Smooth muscle cell of the brain vasculature (primary cell): ENCODE measurements at places on chromosomes 1 and 21.

DNA sequence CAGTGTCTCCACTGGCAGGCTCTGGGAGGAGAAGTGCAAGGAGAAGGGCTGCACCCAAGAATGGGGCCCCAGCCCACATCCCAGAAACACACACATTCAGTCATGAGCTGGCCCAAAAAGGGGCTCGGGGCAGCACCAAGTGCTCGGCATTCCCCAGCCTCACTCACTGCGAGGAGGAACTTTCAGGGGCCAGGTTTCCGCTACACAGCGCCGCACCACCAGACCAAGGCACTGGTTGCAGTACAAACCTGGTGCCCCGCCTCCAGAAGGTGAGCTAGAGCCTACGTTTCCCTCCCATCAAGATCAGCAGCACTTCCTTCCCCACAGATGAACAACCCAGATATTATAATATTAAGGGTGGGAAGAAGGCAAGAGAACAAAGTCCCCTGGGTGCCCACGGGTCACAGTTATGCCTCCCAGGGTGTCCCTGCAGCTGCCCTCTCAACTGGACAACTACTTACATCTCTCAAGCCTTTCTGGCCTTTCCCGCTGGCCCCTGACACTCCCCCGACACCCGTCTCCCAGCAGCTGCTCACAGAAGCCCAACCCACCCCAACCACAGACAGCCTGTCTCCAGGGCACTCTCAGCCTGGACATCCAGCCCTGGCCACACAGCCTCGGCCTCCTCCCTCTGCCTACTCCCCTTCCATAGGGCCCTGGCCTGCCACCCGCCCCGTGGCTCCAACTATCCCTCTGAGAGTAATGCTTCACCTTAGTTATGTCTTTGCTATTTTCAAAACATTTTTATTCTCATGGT, 3.8 kb downstream of the PBXIP1 start:
- no peak for DNase-seq

GRCh38 chr1:184696403-184696802, 58.3 kb downstream of the EDEM3 start:
- DNase-seq: no peak

DNA sequence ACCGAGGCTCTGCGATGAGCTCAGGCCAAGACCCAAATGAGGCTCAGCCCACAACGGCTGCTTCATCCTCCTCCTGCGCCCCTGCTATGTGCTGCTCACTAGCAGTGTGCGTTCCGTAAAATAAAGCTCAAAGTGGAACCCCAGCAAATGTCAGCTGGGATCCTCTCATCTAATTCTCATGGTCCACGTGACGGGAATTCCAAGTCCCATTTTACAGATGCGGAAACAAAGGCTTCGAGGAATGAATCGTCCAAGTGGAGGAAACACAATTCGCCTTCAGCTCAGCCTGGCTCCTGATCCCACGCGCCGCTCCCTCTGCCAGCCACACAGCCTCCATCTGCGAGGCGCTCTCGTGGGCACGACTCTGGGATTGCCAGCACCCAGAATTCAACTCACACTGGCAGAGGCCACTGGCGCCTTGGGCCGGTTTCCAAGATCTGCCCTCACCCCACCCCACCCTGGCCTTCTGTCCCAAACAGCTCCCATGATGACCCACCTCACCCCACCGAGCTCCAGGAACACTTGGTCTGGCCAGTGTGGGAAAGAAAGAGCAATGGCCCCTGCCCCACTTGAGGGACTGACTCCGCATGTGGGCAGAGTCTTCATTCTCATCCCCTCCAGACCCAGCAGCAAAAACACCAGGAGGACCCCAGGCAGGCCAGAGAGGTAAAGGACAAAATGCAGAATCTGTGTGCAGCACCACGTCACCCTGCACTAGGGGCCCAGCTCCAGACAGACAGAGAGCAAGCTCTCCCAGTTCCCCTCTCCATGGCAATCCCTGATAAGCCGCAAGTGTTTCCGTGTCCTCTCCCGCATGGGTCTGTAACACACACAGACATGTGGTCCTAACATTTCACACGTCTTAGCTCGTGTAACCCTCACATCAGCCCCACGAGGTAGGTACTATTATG, 10.5 kb downstream of the CASZ1 start:
- DNase-seq: no peak

GRCh38 chr21:16198546-16198945, 468.8 kb downstream of the USP25 start:
- no peak for DNase-seq

DNA sequence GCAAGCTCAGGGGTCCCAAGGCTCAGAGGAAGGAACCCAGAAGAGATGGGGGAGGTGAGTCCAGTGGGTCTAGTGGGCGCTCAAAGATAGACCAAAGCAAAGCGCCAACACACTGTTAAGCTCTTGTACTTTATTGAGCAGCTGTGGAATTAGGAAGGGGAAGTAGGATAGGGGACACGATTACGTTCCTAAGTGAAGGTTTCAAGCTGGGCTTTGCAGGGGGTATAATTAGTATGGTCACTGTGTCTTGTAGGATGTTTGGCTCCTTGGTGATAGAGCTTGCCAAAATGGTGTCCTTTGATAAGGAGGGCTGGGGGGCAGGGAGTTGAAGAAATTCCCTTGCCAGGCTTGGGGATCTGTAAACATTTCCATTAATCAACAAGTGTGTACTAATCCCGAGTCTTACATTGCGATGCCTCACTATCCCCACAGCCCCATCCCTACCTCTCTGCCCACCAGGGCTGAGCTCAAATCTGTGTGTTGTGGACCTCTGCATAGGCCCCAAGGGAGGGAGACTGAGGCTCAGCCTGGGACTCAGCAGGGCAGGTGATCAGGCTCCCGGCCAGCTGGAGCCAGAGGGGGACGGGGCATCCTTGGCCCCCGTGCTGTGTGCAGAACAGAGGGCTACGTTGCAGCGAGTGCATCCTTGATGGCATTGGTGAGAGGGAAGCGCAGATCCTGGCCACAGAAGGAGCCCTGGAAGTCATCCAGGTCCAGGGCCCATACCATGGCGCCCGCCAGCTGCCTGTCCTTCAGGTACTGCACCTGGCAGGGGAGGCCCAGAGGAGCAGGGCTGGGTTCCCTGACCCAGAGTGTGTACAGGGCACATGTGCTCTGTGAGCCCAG, 3.4 kb upstream of the MYBPH start:
- DNase-seq: no peak

DNA sequence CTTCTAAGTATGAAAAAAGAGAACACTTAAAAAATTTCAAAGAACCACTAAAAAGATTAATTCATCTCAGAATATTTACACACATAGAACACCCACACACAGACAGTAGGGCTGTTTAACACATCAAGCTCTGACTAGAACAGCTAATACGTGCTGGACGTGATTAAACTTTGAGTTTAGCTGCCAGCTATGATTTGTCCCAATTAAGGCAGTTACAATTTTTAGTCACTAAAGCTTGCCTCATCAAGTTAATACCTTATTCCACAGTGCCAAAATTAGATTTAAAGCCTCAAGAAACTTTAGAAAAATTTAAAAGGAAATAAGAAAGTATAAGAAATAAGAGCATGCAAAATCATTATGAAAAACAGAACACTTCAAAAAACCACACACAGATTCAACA, 18.9 kb downstream of the SLC16A1 start:
- no peak for DNase-seq

DNA sequence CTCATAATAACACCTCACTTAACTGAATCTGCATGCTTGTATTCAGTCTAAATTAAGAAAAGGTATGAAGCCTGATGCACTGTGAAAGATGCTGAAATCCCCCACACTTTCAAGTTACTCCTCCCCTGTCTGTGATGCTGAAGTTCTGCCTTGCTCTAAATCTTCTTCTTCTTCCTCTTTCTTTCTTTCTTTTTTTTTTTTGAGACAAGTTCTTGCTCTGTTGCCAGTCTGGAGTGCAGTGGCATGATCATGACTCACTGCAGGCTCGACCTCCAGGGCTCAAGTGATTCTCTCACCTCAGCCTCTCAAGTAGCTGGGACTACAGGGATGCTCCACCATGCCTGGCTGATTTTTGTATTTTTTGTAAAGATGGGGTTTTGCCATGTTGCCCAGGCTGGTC, 231.0 kb upstream of the B3GALT2 start:
- no peak for DNase-seq

- no peak for DNase-seq
Measured at GRCh38 chr1:234938924-234939323, 189.7 kb downstream of the TOMM20 start.

DNA sequence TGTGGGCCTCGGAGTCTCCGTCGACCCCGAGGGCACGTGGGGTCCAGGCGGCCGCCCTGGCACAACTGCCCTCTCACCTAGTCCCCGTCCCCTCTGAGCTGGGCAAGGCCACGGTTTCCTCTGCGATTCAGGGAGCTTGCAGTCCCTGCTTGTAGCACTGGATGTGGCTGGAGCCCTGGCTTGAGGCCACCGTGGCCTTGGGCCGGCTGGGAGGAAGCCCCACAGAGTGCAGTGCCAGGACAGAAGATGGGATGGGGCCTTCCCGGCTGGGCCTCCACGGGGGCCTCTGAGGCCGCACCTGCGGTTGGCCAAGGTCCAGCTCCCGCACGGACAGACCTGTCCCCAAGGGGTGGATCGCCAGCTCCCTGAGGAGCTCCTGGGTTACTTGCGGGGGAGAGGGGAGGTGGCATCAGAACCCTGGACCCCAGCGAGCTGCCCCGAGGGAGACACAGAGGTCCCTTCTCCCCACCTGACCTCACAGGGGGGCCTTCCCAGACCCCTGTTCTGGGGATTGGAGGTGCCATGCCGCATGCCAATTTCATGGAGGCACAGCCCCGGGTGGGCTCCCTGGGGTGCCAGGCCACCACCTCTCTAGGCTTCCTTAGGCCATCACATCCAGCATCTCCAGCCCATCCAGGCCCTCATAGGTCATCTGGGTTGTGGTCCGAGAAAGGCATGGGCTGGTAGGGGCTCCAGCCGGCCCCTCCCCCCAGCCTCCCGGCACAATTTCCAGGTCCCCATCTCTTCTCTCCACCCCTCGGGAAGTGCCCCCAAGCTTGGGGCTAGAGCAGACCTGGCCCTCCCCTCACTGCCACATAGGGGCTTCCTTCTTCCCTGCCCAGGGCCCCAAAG, 80.8 kb downstream of the MORN1 start:
- DNase-seq: no peak

GRCh38 chr1:100428160-100428559, 75.9 kb downstream of the CDC14A start:
- DNase-seq: no peak

GRCh38 chr1:226764533-226764932, 25.5 kb upstream of the ITPKB start:
- DNase-seq: no peak

- DNase-seq: no peak
Measured at GRCh38 chr1:14974361-14974760, 179.2 kb upstream of the TMEM51 start.

DNA sequence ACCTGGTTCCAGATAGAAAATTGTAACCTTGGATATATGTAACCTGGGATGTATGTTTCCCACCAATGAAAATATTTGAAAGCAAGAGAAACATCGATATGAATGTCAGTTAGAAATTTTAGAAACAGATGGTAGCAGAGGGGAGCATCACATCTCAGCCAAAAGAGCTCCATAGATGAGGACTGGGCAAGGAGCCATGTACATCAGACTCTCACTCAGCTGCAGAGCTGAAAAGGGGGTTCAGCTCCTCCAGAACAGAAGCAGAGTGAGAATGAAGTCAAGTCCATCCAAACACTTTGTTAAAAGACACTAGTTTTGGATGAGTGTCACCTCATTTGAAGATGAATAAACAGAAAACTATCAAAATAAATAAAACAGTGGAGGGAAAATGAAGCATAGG, 202.4 kb downstream of the HMCN1 start:
- no peak for DNase-seq

GRCh38 chr1:83499998-83500397, 498.9 kb downstream of the TTLL7 start:
- DNase-seq: no peak

- no peak for DNase-seq
Measured at GRCh38 chr1:100502052-100502792, 35.7 kb upstream of the GPR88 start.

DNA sequence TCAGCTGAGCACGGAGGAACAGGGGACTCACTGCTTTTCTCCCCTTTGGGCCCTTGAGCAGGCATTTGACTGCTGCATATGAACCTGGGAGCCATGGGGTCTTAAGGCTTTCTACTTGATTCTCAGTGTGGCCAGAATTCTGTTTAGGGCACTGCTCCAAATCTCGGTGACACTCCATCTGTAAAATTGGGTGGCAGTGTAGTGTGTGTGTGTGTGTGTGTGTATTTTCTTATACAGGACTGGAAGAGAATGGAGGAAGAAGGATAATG, 162.2 kb downstream of the PBX1 start:
- DNase-seq: no peak

DNA sequence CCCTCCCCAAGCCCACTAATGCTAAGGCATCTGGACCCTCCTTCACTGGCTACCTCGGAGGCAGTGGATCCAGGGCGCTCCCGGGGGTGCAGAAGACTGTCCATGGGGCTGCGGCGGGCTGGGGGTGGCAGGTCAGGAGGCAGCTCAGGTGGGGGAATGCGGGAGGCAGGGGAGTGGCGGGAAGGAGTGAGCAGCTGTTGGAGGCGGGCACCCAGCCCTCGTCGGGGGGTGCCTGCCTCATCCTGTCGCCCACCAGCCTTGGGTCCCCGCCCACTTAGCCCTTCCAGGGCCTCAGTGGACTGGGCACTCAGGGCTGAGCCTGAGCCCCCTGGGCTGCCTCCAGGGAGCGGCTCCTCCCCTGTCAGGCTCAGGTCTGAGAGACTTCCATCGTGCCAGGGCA, 10.7 kb upstream of the GATAD2B start:
- DNase-seq: no peak

GRCh38 chr1:246769306-246769705, 45.1 kb downstream of the SCCPDH start:
- no peak for DNase-seq

- DNase-seq: no peak
Measured at GRCh38 chr1:109890115-109890953, 20.3 kb upstream of the CSF1 start.

GRCh38 chr1:111795401-111795800, 39.7 kb downstream of the DDX20 start:
- no peak for DNase-seq

- DNase-seq: no peak
Measured at GRCh38 chr1:34978921-34979320, 6.2 kb downstream of the TMEM35B start.

GRCh38 chr21:35026617-35027562, 22.2 kb downstream of the RUNX1 start:
- DNase-seq: no peak

GRCh38 chr1:182715531-182715930, 31.1 kb upstream of the RGS8 start:
- DNase-seq: no peak

- no peak for DNase-seq
Measured at GRCh38 chr1:113320272-113320671, 70.0 kb upstream of the MAGI3 start.

GRCh38 chr1:39297551-39297950, 93.1 kb downstream of the MACF1 start:
- no peak for DNase-seq
